Naive thymus-derived CD4-positive, alpha-beta T cell (primary cell): ENCODE measurements at places on chromosomes 3 and 15. TPM values are rescaled to one million over a fixed set of nuclear protein-coding genes. Genes with fewer than 3 reads are reported as not detected.
A peak's percentile ranks its signal among the peaks of the same experiment; 100 is the strongest.

DNA sequence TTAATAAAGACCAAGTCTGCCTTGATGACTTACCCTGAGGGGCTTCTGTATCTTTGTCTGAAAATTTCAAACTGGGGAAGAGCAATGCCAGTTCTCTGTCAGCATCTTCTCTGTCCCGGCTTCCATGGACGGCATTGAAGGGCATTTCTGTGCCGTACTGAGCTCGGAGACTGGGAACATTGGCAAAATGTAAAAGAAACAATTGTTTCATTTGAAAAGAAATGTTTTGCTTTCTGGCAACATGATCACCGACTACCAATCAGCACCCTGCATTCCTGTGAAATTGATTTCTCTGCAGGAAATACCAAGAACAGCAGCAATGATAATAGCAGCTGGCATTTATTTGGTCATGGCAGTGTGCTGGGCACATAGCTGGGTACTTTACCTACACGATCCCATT is 26.2 kb downstream of the NME9 start:
- H3K36me3 ChIP-seq = peaks cover 3% of the 10 kb centered on the region
- no peaks in the 10 kb centered on the region for H3K4me1 ChIP-seq
- DNase-seq = no peak
- no peak overlapping the region for H3K4me3 ChIP-seq
- no peaks in the 10 kb centered on the region for H3K27me3 ChIP-seq

GRCh38 chr3:56988458-56989168 is 71.9 kb upstream of the SPATA12 start:
- peaks cover 3% of the 10 kb centered on the region for H3K4me1 ChIP-seq
- no peaks in the 10 kb centered on the region for H3K27me3 ChIP-seq
- peak; percentile 76 for DNase-seq
- H3K36me3 ChIP-seq = no peaks in the 10 kb centered on the region
- H3K27ac ChIP-seq = no peak overlapping the region
- no peak overlapping the region for H3K4me3 ChIP-seq

- no peaks in the 10 kb centered on the region for H3K27me3 ChIP-seq
- no peak within 1 kb of the TSS for H3K27ac ChIP-seq
- no peak for DNase-seq
- H3K4me1 ChIP-seq = no peaks in the 10 kb centered on the region
- no peaks in the 10 kb centered on the region for H3K36me3 ChIP-seq
Measured at GRCh38 chr3:129528589-129529100, at the start of gene RHO. TSS of gene RHO (plus strand) at chr3:129528639. CDS start at chr3:129528734, 95 bp downstream.

DNA sequence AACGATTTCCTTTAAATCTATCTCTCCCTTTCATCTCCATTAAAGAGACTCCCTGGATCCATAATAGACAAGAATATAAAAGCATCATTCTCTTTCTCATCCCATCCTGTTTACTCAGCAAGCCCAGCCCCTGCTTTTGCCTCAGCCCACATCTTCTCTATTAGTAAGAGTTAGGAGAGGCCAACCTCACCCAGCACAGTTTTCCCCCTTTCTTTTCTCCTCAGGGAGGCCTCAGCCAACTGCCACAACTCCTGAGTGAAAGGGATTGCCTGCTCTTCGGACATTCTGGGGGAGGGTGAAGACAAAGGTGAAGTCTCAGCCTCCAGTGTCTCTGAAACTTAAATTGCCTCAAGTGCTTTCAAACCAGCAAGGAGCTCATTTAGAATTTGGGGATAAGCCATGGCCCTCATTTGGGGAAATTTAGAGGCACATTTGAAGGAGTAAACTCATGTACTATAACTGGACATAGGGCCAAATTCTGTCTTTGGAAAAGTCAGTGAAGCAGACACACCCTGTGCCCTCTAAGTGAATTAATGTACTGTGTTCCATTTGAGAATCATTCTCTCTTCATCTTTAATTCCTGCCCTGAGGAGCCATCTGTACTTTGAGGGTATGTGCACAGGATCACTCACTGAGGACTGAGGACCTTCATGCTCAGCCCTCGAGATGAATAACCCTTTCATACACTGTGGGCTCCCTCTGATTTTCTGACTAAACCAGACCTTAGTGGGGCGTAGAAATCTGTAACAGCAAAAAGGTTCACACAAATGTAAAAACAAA is 82.5 kb downstream of the SOX2 start:
- H3K27me3 ChIP-seq = no peaks in the 10 kb centered on the region
- no peak overlapping the region for H3K4me3 ChIP-seq
- no peak for DNase-seq
- H3K4me1 ChIP-seq = no peaks in the 10 kb centered on the region

DNA sequence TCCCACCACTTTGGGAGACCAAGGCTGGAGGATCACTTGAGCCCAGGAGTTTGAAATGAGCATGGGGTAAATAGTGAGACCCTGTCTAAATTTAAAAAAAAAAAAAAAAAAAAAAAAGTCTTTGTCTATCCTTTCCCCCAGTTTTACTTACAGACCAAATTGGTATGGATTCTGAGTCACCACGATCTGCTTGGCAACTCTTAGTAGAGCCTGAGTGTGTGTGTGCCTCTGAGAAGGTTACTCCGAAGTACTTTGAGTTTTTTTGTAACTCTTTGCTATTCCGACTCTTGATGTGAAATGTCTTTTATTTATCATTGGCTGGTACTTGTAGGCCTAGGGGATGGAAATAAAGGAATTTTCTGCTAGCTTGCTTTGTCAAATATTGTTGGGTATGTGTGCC is 63.3 kb downstream of the RBM6 start:
- H3K4me3 ChIP-seq = no peak overlapping the region
- no peaks in the 10 kb centered on the region for H3K27me3 ChIP-seq
- no peaks in the 10 kb centered on the region for H3K4me1 ChIP-seq
- H3K27ac ChIP-seq = no peak overlapping the region
- peaks cover 46% of the 10 kb centered on the region for H3K36me3 ChIP-seq
- no peak for DNase-seq

DNA sequence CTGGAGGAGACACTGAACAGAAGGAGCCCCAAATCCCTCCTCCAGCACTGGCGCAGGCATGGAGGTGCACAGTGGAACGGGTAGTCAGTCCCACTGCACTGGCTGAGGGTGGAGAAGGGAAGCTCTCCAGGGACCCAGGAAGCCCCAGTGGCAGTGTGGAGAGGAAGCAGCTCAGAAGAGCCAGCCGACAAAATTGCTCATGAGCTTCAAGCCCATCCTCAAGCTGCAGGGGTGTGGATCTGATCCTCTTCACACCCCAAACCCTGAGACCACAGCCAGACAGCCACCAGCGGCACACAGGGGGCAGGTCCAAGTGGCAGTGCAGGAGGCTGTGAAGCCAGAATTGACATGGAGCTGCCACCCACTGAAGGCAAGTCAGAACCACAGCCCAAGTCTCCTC is 32.1 kb downstream of the CYFIP1 start:
- H3K36me3 ChIP-seq = no peaks in the 10 kb centered on the region
- no peak overlapping the region for H3K4me3 ChIP-seq

GRCh38 chr3:71478568-71478967 is 105.0 kb downstream of the FOXP1 start:
- peak; percentile 88 for DNase-seq
- peak overlapping the region; percentile 89 for H3K27ac ChIP-seq
- no peaks in the 10 kb centered on the region for H3K27me3 ChIP-seq

DNA sequence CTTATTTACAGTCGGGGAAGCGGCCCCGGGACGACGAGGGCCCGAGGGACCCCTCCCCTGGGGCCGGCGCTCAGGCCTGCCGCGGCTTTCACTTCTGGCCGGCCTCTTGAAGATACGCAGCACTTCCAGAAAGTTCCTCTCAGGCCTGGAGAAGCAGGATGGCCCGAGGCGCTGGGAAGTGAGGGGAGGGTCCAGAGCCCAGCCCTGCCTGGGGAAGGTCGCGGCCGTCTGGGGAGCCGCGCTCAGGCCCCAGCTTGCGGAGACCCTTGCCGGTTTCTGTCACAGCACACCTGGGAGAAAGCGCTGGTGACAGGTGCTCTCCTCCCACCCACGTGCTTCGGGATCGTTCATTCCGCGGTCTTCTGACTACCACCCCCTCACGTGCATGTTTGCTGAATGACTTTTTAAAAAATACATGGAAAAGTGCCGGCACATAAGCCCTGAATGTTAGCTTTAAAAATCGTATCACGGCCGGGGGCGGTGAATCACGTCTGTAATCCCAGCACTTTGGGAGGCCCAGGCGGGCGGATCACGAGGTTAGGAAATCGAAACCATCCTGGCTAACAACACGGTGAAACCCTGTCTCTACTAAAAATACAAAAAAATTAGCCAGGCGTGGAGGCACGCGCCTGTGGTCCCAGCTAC is 727 bp upstream of the TM2D3 start:
- DNase-seq = no peak
- no peaks in the 10 kb centered on the region for H3K27me3 ChIP-seq
- peak overlapping the region; percentile 99 for H3K4me3 ChIP-seq
- H3K36me3 ChIP-seq = peaks cover 12% of the 10 kb centered on the region

- no peak overlapping the region for H3K4me3 ChIP-seq
- H3K36me3 ChIP-seq = no peaks in the 10 kb centered on the region
- H3K27me3 ChIP-seq = no peaks in the 10 kb centered on the region
Measured at GRCh38 chr15:89760303-89761008, 9.4 kb upstream of the MESP1 start.

The RBP2 gene
- polyA plus RNA-seq = not detected

The HCLS1 gene
- polyA plus RNA-seq = 340 TPM

The THAP10 gene
- not detected for polyA plus RNA-seq

The DNAJC17 gene
- 35.5 TPM for polyA plus RNA-seq

The FSIP1 gene
- polyA plus RNA-seq = 0.24 TPM

The TMEM266 gene
- not detected for polyA plus RNA-seq

The CHRNA5 gene
- not detected for polyA plus RNA-seq

The PLCH1 gene
- polyA plus RNA-seq = not detected

The OCA2 gene
- not detected for polyA plus RNA-seq
